ENCODE measurements at places on chromosomes 4 and X. TPM values are rescaled to one million over a fixed set of nuclear protein-coding genes. Genes with fewer than 3 reads are reported as not detected.

GRCh38 chrX:292900-293897, 12.0 kb downstream of the PLCXD1 start:
- no peak for DNase-seq

DNA sequence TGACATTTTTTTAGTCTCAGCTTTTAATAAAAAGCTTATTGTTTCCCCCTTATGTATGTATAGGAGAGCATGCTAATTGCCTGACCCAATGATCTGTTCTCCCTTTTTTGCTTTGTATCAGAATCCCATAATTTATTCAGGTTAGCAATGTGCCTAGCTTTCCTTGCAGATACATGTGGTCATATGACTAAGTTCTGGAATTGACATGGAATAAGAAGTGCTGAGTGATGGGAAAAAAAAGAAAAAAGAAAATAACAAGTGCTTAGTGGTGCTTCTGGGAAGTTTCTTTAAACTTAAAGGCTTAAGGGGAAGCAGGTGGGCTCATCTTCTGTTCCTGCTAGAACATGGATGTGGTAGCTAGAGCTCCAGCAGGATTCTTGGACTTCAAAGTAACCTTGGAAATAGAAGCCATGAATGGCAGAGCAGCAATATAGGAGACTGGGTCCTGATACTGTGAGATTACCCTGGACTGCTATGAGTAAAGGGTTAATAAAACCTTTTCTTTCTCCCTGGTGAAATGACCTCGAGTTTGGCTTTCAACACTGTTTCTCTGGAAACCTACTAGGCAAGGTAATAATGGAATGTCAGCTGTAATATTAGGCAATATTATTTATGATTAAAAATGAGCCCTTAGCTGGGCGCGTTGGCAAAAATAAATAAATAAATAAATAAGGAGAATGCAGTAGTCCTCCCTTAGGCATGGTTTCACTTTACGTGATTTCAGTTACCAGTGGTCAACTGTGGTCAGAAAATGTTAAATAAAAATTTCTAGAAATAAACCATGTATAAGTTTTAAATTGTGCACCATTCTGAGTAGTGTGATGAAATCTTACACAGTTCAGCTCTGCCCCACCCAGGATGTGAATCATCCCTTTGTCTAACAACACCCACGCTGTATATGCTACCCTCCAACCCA, 16.7 kb upstream of the RBM41 start:
- no peak for DNase-seq

- DNase-seq: no peak
Observed at GRCh38 chrX:40174001-40174853, 76.5 kb upstream of the BCOR start.

DNA sequence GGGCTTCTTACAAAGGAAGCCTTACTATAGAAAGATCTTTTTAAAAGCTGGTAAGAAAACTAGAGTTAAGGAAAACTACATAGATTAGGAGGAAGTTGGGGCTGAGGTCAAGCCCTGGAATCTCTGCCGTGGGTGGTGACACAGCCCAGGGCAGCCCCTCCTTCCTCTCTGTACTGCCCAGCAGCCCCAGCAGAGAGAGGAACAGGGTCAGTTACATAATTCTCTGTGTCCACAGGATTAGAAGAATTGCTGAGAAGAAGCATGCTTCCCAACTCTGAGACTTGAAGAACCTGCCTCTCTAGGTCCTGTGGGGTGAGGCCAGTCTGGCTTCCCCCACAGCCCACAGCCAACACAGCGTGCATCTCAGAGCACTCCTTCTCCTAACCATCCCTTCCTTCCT, 9.2 kb upstream of the ABLIM2 start:
- no peak for DNase-seq

GRCh38 chr4:139562839-139563238, 6.8 kb upstream of the SETD7 start:
- no peak for DNase-seq

DNA sequence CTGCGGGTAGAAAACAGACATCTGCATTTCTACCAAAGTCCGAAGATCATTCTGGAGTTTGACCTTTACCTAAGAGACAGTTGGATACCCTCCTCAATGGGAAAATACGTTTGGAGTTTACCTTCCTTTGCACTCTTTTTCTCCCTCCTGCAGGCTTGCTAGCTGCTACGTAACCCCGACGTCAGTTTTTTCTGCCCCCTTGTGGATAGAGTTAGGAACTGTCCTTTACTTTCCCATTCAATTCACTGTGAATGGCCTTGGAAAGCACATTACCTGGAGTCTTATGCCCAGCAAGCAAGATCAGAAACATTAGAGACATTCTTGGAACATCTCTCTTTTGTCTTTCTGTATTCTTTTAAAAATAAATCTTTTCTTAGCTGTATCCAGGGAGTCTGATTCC, 250.7 kb downstream of the NAP1L3 start:
- DNase-seq: peak; percentile 6

The ABCD1 gene
- total RNA-seq: 4.8 TPM

The CRMP1 gene
- total RNA-seq: 0.65 TPM

The ASMT gene
- not detected for total RNA-seq
